ENCODE measurements at places on chromosomes 13 and 19.
A peak's percentile ranks its signal among the peaks of the same experiment; 100 is the strongest.

DNA sequence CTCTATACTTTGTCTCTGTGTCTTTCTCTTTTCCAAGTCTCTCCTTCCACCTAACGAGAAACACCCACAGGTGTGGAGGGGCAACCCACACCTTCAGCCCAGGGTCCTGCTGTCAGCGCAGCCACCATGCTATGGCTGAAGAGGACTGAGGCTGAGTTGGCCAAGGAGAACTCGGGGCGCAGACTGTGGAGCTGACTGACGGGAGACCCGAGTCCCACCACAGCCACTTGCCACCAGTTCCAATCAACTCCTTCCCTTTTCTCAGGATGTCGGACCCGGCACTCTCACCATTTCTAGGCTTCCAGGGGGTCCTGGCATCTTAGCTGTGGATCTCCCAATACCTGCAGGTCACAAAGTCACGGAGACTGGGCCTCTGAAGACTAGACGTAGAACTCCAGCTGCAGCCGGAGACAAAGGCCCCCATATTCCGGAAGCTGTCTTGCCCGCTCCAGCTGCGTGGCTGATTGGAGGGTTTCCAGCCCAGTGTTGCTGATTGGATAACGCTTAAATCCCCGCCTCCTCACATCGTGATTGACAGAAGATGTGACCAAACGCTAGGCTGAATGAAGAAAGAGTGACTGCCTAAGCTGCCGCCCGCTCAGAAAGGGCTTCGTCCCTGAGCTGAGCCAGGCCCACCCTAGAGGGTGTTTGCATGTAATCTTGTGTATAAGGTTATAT is 63.6 kb downstream of the ZNF429 start:
- peak; percentile 98 for DNase-seq

DNA sequence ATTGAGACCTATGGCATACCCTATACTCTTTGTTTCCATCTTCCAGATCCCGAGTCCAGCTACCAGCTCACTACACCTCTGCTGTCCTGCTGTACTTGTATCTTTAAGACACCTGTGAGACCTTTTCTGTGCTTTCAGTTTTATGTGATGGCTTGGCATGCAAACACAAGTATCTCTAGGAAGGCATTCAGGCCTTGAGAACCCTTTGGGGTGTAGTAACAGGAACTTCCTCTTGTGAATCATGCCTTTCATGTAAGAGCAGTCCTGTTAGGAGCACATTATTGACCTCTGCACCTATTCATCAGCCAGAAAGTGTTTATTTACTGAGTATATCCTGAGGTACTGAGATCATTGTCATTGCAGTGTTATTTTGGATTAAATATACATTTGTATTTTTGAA is 87.0 kb upstream of the HTR2A start:
- no peak for DNase-seq

DNA sequence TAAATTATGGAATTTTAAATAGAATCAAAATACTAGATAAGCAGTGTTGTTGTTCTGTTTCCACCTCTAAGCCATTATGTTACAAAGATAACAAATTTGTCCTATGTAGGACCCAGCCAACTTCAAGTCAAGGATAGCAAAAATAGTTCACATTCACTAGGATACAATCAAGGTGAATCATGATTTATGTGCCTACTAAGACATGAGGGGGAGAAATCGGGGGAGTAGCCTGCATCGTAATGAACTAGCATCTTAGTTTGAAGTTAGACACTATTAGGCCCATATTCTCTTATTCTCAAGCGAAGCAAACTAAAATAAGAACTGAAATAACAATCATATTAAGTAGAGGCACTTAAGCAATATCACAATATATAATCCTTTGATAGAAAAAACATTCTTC is 779.4 kb upstream of the PCDH9 start:
- no peak for DNase-seq

DNA sequence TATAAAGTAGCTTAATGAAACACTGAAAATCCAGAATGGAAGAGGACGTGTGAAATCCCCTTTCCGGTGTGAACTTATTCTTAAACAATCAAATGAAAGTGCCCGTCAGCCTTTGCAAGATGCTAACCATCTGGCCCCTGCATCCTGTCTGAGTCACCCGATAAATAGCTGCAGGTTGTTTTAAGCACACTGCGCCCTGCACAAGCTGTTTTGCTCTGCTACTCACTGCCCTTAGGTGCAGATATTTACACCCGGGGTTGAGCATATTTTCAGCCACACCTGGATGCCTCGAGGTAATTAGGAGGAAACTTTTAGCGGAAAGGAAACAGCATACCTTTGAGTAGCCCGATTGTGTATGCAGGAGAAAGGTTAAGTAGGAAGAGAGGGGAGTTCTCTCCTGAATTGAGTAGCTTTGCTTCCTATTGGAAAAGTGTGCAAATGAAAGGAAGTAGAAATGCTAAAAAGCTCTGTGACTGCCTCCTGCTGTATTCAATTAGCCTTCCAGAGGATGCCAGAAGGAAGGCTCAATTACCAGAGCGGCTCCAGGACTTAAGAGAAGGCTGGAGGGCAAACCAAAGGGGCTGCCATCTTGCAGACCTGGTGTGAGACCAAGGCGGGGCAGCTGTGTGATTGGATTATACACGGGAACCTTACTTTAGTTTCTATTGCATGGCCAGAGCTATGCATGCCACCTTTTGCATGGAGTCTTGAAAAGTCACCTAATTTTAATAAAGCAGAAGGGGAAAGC is 42.5 kb downstream of the IRS2 start:
- no peak for DNase-seq

GRCh38 chr13:98511435-98511834 is 65.5 kb downstream of the STK24 start:
- DNase-seq = no peak

- DNase-seq = no peak
Measured at GRCh38 chr13:39462428-39462827, 140.6 kb downstream of the LHFPL6 start.

DNA sequence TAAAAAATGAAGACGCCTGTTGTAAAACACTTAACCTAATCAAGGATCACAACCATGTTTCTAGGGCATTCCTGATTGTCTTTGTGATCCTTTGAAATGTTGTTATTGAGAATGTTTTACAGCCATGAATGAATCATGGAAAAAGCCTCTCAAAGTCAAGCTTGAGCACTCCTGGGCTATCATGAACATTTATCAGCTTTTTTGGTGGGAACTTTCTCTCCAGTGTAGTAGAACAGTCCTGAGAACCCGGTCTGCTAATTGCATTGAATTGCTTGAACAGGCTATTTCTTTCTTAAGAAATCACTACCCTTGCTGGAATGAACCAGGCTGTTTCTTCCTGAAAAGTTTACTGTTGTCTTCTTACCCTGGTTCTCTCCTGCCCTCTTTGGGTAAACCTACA is 516.5 kb downstream of the FGF9 start:
- DNase-seq = no peak

DNA sequence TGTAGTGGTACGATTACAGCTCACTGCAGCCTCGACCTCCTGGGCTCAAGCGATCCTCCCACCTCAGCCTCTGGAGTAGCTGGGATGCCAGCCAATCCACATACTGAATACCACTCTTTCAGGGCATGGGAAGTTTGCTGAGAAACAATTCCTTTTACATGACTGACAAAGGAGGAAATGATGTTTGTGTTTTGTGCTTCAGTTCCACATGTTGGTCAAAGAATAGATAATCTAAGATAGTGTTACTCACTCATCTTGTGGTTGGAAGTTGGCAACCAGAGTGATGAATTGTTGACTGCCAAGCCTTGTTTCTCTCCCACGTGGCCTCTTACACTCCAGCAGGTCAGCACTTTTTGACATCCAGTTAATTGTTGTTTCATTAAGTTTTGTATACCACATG is 7.6 kb downstream of the MBD3L2B start:
- DNase-seq = no peak

DNA sequence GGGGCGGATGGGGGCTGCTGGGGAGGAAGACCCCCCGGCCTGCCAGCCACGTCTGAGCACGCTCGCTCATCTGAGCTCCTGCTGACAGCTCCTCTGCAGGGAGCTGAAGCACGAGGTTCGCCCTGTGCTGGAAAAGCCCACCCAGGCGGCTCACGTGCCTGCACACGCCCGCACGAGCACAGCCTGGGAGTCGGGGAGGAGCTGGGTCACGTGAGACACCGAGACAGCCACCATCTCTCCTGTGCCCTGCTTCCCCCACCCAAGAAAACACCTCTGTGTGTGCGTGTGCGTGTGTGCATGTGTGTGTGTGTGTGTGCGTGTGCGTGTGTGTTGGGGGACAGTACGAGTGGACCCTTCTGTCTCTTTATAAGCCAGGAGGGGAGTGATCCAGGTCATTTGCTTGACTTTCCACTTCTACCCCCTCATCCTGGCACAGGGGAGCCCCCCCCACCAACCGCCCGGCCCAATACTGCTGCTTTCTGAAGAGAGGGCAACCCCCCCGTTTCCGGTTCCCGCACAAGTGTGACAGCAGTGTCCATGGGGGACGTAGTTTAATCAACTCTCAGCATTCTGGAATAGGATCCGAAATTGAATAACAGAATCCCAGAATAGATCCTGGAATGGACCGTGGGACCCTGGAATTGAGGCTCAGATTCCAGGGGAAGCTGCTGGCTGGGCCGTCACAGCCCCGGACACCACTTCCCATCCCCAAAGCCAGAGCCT is 42.5 kb downstream of the CELF5 start:
- no peak for DNase-seq

DNA sequence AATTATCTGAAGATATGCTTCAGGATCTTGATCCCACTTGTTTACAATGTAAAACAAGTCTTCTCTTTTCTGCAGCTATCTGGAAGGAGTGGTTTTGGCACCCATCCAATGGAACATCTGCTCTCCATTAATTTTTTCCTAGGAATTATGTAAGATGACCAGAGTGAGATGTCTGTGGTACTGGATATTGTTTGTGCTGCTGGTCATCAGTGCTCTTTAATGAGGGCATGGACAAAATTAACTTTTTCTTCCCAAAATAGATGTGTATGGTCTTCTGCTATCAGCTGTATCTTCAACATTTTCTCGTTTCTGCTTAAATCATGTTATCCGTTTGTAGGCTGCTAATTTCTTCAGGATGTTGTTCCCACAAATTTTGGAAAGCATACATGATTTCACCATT is 415.4 kb upstream of the KLHL1 start:
- no peak for DNase-seq

DNA sequence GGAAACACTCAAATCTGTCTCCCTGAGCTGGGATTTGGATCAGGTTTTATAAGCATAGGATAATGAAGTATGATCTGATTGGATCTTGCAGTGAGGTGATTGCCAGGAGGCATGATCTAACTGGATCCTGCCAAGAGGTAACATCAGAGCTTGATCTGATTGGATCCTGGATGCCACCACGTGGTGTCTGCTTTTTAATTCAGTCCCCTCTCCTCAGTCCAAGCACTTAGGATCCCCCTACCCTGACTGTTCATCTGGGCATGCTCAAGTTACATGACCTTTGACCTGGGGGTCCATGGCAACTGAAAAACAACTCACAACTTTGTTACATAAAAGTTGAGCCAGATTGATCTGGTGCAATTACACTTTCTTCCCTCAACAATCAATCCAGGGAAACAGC is 47.5 kb upstream of the LSM14A start:
- no peak for DNase-seq

DNA sequence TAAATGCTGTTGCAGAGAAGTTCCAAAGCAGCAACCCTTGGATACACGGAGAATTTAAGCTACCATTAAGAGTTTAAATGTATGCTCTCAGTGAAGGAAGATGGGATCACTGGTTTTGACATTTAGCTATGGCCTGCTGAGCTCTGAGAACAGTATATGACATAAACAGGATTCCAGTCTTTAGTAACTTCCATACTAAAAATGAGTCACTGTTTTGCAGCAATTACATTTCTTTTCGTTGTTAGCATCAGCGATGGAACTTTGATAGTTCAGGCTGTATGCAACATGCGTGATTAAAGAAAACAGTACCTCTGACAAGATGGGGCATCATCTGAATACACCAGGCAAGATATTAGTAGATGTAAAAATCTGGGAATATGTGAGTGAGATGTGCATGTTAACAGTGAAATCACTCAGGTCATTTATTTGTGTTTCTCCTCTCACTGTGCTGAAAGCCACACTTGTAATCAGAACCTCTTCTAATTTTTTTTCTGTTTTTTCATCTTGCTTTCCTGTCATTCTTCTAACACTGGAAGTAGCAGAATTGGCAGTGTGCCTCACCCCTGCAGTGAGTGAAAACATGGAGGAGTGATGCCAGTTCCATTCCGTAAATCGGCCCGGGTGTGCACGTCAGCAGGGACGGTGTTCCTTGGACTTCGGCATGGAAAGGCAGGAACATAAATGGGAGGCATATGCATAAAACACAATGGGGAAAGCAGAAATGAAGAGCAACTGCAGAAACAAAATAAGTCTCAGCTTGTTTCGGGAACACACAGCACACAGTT is 361.5 kb downstream of the OXGR1 start:
- no peak for DNase-seq

DNA sequence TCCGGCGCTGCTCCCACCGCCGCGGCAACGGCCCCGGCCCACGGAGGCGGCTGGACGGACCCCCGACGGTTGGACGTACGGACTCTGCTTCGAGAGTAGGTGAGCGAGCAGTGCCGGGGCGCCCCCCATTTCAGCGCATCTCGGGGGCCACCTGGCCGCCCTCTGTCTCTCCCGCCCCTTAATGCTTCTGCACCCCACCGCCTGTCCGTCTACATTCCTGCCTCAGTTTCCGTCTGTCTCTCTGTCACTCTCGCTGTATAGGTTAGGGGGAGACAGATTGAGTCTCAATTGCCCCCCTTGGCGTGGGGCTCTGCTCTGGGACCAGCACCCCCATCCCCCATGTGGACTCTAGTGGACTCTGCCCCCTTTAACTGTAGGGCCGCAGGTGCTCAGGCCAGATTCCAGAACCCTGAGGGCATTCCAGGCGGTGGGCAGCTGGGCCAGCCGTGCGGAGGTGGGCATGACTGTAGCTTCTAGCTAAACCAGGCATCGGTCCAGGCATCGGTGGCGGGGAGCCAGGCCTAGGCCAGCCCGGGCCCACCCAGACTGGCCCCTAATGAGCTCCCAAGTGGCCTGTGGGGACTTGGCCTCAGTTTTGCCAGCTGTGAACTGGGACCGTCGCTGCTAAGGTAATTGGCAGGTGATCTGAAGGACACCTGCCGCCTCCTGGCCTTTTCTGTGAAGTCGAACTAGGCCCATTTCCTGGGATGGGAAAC is 373 bp downstream of the TNFAIP8L1 start:
- no peak for DNase-seq

GRCh38 chr19:5026706-5027273 is 57.9 kb downstream of the KDM4B start:
- no peak for DNase-seq

All from DMS79 (cell line).